Activated T-helper 2 cell treated with anti-CD3 and anti-CD28 coated beads, Interferon-gamma antibody, Interleukin-2, Interleukin-4, amounts not matched to agents 10 μg/mL and 5 μg/mL and 100 μg/mL, durations not matched to agents 14 hours and 24 hours and 36 hours (primary cell): ENCODE measurements at places on chromosomes 11 and 22. TPM values are rescaled to one million over a fixed set of nuclear protein-coding genes. Genes with fewer than 3 reads are reported as not detected.

The RAB36 gene
- total RNA-seq, result not detected in 2 replicates

DNA sequence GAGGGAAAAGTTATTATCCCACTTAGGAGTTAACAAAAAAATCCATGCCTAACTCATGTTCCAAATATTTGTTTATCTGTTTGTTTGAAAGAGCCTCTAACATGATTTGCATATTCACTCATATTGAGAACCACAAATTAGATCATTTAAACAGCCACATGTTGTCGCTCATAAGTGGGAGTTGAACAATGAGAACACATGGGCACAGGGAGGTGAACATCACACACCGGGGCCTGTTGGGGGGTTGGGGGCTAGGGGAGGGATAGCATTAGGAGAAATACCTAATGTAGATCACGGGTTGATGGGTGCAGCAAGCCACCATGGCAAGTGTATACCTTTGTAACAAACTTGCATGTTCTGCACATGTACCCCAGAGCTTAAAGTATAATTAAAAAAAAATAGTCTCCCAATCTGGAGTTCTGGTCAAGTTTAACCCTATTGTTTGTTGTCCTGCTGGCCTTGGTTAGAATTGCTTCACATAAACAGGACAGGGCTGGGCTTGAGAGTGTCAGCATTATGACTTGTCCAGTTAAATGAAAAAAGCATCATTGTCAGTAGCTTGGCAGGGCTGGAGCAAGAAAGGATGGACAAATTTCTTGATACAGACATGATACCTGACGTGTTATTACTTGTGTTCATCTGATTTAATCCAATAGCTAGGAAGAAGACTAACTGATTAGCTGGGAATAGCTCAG, 57.8 kb upstream of the PSMA1 start:
- DNase-seq, result no peak
- H3K4me1 ChIP-seq, result peaks cover 41% of the 10 kb centered on the region
- no peaks in the 10 kb centered on the region for H3K27me3 ChIP-seq
- peaks cover 80% of the 10 kb centered on the region for H3K36me3 ChIP-seq
- peak overlapping the region; percentile 42 for H3K4me3 ChIP-seq
- peak overlapping the region; percentile 87 for H3K27ac ChIP-seq

The FOLR3 gene
- 0.18 and 0.51 TPM in 2 replicates for total RNA-seq

DNA sequence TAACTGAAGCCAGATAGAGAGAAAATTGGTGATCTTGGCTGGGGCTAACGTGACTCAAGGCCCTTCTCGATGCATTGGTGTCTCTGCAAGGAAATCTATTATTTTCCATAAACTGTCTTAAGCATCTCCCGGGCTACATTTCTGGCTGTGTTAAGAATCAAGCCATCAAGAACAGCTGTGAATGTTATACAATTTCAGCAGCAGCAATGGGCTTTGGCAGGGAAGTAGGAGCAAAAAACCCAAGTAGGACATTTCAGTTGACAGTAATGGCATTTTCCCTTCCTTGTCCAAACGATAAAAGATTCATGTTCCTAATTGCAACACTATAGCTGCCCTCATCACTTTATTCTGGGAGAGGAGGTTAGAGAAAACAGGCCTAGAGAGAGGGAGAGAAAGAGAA, 335.0 kb downstream of the CADM1 start:
- H3K4me3 ChIP-seq, result no peak overlapping the region
- no peak for DNase-seq
- peaks cover 2% of the 10 kb centered on the region for H3K4me1 ChIP-seq
- peaks cover 18% of the 10 kb centered on the region for H3K27me3 ChIP-seq
- no peak overlapping the region for H3K27ac ChIP-seq

- H3K36me3 ChIP-seq, result no peaks in the 10 kb centered on the region
- no peak overlapping the region for H3K4me3 ChIP-seq
- no peak for DNase-seq
- no peaks in the 10 kb centered on the region for H3K27me3 ChIP-seq
- no peaks in the 10 kb centered on the region for H3K4me1 ChIP-seq
- H3K27ac ChIP-seq, result no peak overlapping the region
These were observed 18.3 kb upstream of the MICAL3 start for GRCh38 chr22:18042685-18043084.

The TENM4 gene
- not detected in 2 replicates for total RNA-seq

The APOL5 gene
- total RNA-seq, result not detected in 2 replicates

DNA sequence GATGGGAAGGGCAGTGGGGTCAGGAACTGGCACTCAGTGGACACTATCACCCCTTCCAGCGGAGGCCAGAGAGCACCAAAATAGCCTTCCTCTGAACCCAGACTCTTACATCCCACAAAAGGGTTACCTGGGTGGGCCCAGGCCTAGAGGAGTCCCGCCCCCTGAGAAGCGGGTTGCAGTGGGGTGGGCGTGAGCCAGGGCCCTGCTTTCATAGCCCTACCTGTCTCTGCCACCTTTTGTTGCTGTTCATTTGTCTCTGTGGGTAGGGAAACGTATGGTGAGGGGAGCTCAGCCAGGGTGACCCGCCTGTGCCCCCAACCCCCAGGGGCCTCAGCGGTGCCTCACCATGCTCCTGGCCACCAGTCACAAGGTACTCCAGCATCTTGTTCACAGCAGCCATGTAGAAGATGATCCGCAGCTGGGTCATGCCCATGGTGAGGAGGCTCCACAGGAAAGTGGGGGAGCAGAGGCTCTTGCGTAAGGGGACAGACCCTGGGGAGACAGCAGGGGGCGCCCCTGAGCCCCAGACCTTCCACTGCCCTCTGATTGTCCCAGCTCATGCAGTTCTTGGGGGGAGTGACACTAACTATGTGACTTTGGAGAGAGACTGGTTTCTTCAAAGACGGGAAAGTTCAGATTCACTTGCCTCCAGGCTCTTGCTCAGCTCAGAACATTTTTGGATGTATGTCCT, 24.0 kb downstream of the SLC43A1 start:
- no peak overlapping the region for H3K4me3 ChIP-seq
- peaks cover 1% of the 10 kb centered on the region for H3K4me1 ChIP-seq
- H3K27me3 ChIP-seq, result no peaks in the 10 kb centered on the region
- H3K27ac ChIP-seq, result no peak overlapping the region
- DNase-seq, result peak; percentile 44

DNA sequence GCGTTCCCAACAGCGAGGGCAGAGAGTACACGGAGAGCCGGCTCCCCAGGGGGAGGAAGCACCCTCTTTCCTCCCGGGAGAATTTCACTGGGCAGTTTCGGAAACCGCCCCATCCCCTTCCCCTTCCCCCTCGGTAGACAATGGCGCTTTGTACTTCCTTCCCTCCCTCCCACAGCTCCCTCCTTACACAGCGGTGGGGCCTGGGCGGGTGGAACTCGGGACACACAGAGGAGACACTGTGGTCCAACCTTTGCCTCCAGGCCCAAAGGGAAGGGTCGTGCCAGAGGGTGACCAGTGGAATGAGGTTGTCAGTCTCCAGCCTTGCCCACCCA, 4.3 kb downstream of the SMTN start:
- peak overlapping the region; percentile 82 for H3K4me3 ChIP-seq
- peaks cover 30% of the 10 kb centered on the region for H3K4me1 ChIP-seq
- H3K27me3 ChIP-seq, result no peaks in the 10 kb centered on the region
- DNase-seq, result no peak

- no peak for DNase-seq
- H3K4me3 ChIP-seq, result no peak overlapping the region
- H3K4me1 ChIP-seq, result no peaks in the 10 kb centered on the region
- no peak overlapping the region for H3K27ac ChIP-seq
- H3K36me3 ChIP-seq, result no peaks in the 10 kb centered on the region
These were observed 172.7 kb downstream of the FAT3 start for GRCh38 chr11:92397221-92397755.

- H3K4me1 ChIP-seq, result peaks cover 76% of the 10 kb centered on the region
- peaks cover 23% of the 10 kb centered on the region for H3K36me3 ChIP-seq
- no peaks in the 10 kb centered on the region for H3K27me3 ChIP-seq
- peak overlapping the region; percentile 17 for H3K4me3 ChIP-seq
- H3K27ac ChIP-seq, result peak overlapping the region; percentile 84
These were observed 99.8 kb downstream of the STIM1 start for GRCh38 chr11:3955299-3955665.

DNA sequence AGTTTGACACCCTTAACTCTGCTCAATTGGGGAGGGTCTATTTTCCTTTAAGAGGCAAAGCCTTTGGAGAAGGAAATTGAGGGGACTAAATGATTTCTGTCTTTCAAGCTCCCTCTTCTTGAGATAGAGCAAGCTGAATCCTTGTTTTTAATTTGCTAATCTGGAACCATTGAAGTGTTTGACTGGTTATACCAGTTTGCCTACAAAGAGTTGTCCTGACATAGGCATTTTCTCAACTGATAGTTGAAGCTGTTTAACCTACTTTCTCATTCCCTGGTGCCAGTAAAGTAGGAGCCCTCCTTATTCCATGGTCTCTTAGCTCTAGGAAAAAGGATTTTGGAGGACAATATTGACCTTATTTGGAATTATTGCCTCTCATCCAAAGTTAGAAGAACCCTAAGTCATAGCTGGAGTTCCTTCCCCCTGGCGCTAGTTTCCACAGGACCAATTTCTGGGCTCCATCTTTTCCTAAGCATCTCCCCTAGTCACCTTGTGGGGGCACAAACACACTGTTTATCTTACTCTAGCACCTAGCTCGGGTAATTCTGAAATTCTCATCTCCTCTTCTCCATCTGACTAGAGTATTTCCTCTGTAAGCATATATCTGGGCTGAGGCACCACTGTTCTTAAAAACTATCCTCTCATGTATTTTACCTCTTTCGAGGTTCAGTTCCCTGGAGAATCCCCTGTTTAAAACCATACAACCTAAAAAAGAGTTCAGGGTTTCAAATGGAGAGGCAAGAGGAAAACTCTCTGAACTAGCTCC, 7.4 kb downstream of the ZDHHC5 start:
- H3K27ac ChIP-seq, result peak overlapping the region; percentile 3
- peaks cover 43% of the 10 kb centered on the region for H3K4me1 ChIP-seq
- no peak overlapping the region for H3K4me3 ChIP-seq
- H3K36me3 ChIP-seq, result peaks cover 75% of the 10 kb centered on the region

The MEI1 gene
- 24.6 and 26.1 TPM in 2 replicates for total RNA-seq

DNA sequence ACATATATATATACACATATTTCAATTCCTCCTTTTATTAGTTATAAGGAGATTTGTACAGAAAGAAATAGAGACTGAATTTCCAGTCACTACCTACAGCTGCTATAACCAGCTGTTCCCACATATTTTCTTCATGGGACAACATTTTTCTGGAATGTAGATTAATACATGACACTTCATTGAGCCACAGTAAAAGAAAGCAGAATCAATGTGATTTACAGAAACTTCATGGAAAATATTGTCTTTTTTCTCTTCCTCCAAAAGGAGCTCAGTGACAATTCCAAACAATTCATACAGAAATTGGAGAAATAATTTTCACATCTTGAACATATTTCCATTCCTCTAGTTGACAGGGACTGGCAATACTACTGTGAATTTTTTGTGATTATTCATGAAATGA, 249.2 kb downstream of the DLG2 start:
- no peak for DNase-seq
- no peak overlapping the region for H3K4me3 ChIP-seq
- no peak overlapping the region for H3K27ac ChIP-seq
- no peaks in the 10 kb centered on the region for H3K27me3 ChIP-seq
- no peaks in the 10 kb centered on the region for H3K4me1 ChIP-seq

DNA sequence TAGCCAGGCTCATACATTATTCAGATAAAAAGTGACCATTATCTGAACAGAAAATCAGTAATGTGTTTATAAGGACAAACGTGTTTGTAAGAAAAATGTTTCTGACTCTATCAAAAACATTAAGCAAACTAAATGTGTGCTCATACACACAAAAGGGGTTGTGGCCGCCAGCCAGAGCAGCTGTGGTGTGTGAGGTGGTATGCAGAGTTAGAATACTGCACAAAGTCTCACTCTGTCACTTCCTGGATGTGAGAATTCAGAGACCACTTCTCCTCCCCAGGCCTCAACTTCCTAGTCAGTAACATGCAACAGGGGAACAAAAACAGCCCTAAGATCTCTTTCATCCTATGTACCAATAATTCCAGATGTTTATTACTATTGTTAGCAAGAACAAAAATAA, 9.4 kb downstream of the OR5B21 start:
- H3K27me3 ChIP-seq, result no peaks in the 10 kb centered on the region
- no peak overlapping the region for H3K27ac ChIP-seq
- H3K4me1 ChIP-seq, result peaks cover 25% of the 10 kb centered on the region
- DNase-seq, result no peak
- no peak overlapping the region for H3K4me3 ChIP-seq

DNA sequence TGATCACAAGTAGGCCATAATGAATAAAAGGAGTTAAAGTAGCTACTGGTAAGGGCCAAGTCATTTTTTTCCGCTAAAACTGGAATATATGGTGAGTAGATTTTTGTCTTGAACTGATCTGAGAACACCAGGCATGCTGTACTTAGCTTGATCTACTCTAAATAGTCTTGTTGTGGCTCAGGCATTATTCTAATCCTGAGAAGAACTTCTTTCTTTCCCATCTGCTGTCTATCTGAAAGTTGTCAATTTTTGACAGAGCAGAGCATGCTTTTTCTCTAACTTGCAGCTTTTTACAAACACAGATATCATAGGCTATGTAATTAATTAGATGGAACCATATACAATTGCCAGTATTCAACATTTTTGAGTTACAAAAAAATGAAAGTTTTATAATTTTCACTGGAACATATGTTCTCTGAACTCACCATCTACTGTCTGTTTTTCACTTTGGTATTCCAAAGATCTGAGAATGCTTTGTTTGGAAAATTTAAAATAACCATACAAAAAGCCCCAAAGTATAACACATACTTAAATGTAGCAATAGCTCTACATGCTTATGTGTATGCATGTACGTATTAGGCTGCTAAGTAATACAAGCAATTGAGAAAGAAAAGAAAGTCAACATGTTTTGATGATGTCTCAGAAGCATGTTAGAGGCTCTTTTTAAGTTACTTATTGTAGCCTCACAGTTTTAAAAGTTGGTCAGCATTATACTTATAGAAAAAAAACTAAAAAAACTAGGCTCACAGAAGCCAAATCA, 542.7 kb upstream of the LUZP2 start:
- H3K27me3 ChIP-seq, result no peaks in the 10 kb centered on the region
- no peak overlapping the region for H3K4me3 ChIP-seq
- no peaks in the 10 kb centered on the region for H3K36me3 ChIP-seq
- H3K27ac ChIP-seq, result no peak overlapping the region

The VWCE gene
- total RNA-seq, result 8.1 and 10.1 TPM in 2 replicates

DNA sequence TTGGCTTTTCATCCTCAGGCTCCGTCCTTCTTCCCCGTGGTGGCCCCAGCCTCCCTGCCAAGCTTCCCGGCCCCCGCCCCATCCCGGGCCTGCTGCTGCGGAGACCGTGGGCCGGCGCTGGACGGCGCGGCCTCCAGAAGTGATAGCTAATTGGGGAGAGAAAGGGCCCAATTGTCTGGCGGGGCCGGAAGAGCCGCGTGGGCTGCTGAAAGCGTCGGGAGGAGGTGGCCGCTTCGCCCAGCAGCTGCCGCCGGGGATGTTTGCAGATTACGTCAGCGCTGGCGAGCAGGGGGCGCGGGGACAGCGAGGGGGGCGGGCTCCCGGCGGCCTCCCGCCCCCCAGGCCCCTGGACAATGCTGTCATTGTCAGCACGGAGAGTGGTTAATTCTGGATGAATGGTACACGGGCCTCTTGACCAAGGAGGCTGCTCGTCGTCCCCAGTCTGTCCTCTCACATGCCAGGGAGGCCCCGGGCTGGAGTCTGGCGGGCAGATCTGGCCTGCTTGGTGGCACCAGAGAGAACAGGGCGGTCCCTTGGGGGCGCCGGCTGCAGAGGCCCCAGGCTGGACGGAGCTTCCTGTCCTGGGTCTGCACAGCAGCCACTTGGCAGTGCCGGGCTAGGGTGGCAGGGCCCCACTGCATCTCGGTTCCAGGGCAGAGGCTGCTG, 1.6 kb downstream of the SMIM38 start:
- H3K36me3 ChIP-seq, result no peaks in the 10 kb centered on the region
- no peak overlapping the region for H3K4me3 ChIP-seq
- peaks cover 5% of the 10 kb centered on the region for H3K27me3 ChIP-seq
- no peak overlapping the region for H3K27ac ChIP-seq
- no peak for DNase-seq

The LMO2 gene
- total RNA-seq, result not detected in 2 replicates
